MV-4-11 (cell line): ENCODE measurements at places on chromosomes 4 and X.

DNA sequence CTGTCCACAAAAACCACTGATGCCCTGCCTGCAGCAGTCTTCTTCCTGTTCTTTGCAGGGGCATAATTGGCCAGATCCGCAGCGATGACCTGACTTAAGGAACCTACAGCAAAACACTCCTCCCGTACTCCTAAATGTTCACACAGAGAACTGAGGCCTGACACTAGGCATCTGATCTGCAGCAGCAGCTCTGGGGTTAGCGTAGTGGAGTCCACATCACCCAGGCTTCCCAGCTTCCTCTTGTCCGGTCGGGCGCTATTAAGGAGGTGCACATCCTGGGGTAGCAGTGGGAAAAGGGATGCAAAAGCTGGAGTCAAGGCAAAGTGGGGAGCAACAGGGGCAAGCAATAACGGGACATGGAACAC, 758 bp downstream of the SCFD2 start:
- peak; percentile 19 for DNase-seq

DNA sequence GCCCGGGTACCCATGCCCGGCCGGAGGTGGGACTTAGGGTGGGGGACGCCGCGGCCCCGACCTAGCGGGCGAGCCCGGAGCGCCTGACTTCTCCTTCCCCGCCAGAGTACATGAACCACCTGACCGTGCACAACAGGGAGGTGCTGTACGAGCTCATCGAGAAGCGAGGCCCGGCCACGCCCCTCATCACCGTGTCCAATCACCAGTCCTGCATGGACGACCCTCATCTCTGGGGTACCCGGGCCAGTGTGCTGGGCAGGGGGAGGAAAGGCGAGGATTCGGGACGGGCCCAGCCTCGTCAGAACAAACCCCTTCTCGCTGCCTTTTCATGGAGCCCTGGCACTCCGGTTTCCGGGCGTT, 622 bp downstream of the TAFAZZIN start:
- peak; percentile 11 for DNase-seq

DNA sequence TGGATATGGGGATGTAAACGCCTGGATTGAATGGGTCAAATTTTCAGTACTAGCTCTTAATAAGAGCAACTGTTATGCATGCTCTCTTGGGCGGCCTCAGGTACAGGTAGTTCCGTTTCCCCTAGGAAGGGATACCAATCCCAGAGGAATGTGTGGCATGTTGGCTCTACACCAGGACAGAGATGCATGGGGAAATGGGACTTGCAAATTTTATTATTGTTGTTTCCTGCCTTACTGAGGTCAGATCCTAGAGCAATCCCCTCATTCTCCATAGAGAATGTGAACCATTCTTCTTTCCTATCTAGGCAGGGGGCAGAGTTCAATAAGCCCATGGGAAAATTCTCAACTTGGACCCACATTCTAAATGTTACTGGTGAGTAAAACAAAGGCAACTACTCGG, 361.8 kb upstream of the FGF16 start:
- no peak for DNase-seq

DNA sequence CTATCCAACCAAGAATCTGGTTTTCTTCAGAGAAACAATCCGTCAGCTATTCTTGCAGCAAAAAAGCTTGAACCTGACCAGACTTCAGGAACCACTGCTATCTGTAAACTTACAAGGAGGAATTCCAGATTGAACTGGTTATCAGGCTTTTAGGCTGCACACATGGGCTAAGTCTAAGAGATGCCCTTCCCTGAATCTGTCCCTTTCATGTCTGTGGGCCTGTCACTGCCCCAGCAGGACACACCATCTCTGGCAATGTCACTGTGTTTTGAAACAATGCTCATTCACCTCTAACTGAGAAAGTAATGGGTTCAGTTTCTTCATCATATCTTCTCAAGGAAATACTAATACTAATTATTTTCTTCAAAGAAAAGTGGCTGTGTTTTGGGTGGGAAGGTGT, 72.8 kb downstream of the PARM1 start:
- no peak for DNase-seq

DNA sequence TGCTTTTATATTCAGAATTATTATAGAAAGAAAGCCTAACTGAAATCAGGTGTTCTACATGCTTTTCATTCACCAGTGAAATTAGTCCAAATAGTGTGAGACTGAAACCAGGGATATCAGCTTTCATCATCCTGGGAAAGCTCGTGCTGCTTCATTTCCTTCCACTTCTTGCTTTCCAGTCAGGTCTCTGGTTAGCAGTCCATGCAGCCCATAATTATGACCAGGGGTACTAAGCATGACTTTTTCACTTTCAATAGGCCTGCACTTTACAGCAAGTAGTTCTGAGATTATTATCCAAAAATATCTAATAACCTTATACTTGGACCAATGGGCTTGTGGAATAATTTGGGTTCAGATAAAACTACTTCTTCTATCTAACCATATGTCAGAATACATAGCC, 673.2 kb upstream of the MAGEB2 start:
- DNase-seq = no peak

GRCh38 chrX:8728932-8729535, 2.9 kb downstream of the ANOS1 start:
- peak; percentile 19 for DNase-seq

DNA sequence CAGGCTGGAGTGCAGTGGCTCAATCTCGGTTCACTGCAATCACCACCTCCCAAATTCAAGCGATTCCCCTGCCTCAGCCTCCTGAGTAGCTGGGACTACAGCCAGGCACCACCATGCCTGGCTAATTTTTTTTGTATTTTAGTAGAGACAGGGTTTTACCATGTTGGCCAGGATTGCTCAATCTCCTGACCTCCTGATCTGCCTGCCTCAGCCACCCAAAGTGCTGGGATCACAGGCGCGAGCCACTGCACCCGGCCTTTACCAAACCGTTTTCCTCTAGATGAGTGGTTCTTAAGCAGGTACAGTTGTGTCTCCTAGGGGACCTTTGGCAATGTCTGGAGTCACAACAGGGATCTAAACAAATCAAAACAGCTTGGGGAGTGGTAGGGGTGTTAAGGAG, 11.6 kb downstream of the AMELX start:
- DNase-seq = no peak

- DNase-seq = peak; percentile 3
Observed at GRCh38 chrX:130539721-130540321, 138.0 kb downstream of the RBMX2 start.

- DNase-seq = no peak
Observed at GRCh38 chr4:8102831-8103230, 55.8 kb downstream of the ABLIM2 start.

- DNase-seq = no peak
Observed at GRCh38 chrX:101442085-101442484, 34.1 kb downstream of the HNRNPH2 start.
